WERI-Rb-1 (cell line): ENCODE measurements at places on chromosomes 5 and 9.

DNA sequence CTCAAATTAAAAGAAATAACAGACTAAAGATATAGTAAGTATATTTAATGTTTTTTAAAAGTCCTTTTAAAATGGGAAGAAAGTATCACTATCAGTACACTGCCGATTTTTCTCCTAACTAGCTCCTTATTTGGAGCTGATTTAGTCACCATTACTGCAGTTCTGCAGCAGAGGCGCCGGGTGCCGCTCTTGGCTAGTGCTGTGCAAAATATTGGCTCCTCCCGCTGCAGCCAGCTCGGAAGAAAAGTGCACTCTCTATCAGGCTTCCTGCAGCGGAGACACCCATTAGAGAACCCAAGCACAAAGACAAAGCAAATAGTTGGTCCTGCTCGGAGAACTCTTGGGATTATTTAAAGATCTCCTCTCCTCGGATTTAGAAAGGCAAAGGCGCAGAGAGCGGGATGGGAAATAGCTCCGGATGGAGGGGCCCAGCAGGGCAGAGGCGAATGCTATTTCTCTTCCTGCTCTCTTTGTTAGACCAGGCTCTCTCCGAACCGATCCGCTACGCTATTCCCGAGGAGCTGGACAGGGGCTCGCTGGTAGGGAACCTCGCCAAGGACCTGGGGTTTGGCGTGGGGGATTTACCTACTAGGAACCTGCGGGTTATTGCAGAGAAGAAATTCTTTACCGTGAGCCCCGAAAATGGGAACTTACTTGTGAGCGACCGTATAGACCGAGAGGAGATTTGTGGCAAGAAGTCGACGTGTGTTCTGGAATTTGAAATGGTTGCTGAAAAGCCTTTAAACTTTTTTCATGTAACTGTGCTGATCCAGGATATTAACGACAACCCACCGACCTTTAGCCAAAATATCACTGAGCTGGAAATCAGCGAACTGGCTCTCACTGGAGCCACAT, at the start of gene PCDHGB3:
TSS of gene PCDHGB3 (plus strand) at position 249 of the 855 bp plus-strand sequence. CDS start at position 402, 153 bp downstream.
- no peak for DNase-seq

DNA sequence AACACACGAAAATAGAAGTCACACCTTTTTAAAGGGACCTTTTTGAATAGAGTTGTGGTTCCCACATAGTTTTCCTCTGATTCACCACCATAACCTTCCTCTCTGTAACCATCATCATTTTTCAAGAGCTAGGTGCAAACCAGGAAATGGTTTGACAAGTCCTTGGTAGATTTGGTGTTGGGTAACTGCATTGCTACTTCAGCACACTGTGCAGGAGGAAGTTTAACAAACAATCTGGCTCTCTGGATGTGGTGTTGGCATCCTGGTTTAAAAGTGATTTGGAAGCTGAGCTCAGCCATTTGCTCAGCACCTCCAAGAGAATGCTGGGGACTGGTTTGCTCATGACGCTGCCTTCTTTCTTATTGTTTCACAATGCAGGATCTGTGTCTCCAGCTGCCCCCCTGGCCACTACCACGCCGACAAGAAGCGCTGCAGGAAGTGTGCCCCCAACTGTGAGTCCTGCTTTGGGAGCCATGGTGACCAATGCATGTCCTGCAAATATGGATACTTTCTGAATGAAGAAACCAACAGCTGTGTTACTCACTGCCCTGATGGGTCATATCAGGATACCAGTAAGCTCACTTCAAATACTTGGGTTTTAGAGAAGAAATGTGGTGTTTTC, 213.1 kb downstream of the RFK start:
- DNase-seq = no peak

DNA sequence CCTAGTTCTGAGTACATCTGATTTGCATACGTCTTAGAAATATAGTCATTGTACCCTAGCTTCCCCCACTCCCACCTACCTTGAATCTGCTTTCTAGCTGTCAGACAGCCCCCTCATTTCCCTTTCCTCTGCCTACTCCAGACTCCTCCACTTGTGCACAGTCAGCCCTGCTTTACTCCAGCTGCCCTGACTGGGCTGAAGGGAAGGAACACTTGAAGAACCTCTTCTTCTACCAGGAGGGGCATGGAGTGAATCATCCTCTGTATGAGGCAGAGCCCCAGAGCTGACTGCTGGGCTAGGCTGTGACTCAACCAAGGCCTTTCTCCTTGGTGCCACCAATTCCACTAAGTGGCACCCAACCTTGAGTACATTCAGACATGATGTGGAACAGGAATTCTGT, 18.1 kb upstream of the ZFR start:
- no peak for DNase-seq

- no peak for DNase-seq
These were observed 92.1 kb upstream of the PHYKPL start for GRCh38 chr5:178324481-178325310.

DNA sequence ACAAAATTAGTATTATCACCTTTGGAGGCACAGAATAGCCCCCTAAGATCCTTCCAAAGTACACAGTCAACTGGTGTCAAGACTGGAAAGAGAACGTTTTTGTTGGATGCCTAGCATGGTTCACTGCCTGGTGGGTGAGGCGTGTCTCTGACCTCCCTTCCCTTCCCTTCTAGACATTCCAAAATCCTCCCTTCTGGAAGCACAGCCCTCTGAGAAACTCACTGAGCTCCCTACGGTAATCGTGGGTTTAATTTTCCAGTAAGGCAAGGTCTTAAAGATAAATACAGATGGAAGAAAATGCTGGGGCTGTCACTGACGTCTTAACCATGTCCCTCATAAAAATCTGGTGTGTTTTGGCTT, 138.8 kb downstream of the LIFR start:
- DNase-seq = no peak

DNA sequence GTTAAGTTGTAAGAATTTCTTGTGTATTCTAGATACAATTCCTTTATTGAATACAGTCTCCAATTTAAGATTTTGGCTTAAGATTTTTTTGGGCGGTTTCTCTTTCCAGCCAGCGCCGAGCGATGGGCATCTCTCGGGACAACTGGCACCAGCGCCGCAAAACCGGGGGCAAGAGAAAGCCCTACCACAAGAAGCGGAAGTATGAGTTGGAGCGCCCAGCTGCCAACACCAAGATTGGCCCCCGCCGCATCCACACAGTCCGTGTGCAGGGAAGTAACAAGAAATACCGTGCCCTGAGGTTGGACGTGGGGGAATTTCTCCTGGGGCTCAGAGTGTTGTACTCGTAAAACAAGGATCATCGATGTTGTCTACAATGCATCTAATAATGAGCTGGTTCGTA, 278.7 kb upstream of the TARS1 start:
- no peak for DNase-seq

- peak; percentile 85 for DNase-seq
These were observed at the start of gene GEMIN5 for GRCh38 chr5:154937718-154938466. Gene GEMIN5 (minus strand): TSS chr5:154938211. CDS start chr5:154938133, 78 bp downstream.

GRCh38 chr9:79757881-79758669, 186.3 kb downstream of the TLE4 start:
- no peak for DNase-seq

- no peak for DNase-seq
These were observed at the start of gene LEAP2 for GRCh38 chr5:132873119-132873929. Gene LEAP2 (plus strand): TSS chr5:132873668. CDS start chr5:132873695, 27 bp downstream.

- peak; percentile 39 for DNase-seq
These were observed 167.3 kb downstream of the GNAQ start for GRCh38 chr9:77864211-77864889.

- no peak for DNase-seq
These were observed 17.0 kb upstream of the SEMA4D start for GRCh38 chr9:89514956-89515355.

- DNase-seq = no peak
These were observed 61.3 kb downstream of the IARS1 start for GRCh38 chr9:92232190-92232589.

GRCh38 chr5:56608217-56608925, 207.0 kb upstream of the MAP3K1 start:
- no peak for DNase-seq

DNA sequence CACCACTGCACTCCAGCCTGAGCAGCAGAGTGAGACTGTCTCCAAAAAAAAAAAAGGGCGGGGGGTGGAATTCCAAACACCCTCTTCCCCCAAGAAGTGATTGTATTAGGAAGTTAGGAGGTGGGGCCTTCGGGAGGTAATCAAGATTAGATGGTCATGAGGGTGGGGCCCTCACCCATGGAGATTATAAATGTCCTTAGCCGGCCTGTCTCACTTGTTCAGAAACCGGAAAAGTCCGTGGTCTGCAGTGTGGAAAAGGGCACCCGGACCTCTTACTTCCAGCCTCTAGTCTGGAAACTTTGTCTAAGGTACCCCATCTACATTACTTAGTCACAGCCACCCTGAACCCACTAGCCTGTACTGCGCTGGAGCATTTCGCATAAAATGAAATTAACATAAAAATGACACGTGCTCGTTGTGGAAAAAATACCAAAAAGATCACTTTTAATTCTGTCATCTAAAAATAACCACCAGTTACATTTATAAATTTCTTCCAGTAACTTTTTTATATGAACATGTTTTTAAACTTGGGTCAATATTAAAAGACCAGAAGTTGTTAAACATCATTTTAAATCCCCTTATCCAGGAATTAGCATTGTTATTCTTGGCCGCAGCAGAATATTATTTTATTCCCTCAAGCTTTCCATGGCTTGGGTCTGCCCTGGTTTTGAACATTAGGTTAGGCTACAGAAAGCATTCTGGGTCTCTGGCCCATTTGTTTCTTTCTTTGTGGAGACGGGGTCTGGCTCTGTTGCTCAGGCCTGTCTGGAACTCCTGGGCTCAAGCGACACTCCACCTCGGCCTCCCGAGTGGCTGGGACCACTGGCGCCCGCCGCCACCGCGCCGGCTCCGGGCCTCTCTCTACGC, 1.2 kb upstream of the CKS2 start:
- DNase-seq = peak; percentile 69

GRCh38 chr5:90518661-90519060, 10.7 kb downstream of the LYSMD3 start:
- DNase-seq = no peak

DNA sequence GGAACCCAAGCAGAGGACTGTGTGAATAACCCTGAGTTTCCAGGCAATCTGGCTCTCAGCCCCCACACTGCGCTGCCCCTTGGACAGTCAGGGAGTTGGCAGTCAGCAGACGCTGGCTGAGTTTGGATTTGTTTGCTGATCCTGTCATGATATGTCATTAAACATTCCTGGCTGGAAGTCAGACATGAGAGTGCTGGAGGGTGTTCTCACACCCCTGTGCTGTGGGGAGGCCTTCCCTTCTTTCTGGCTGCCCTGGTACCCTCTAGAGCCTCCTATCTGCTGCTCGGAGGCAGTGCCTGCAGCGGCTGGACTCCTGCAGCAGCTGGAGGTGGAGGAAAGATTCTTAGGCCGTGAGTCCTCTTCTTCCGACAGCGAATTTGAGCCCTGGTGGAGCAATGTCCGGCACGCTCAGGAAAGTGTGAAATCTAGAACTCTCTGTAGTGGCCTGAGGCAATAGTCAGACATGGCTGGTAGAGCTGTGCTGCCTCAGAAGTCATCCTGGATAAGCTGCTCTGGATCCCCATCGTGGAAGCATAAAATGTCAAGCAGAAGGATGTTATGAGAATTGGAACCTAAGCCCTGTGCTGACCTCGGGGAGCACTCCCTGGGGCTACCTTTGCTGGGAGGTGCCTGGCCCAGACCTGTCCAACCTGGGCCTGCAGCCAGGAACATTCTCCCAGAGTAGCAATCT, 72.0 kb downstream of the PDE8B start:
- no peak for DNase-seq

- no peak for DNase-seq
These were observed 39.0 kb upstream of the TARS1 start for GRCh38 chr5:33401482-33402390.

- DNase-seq = no peak
These were observed 129.1 kb upstream of the FBN2 start for GRCh38 chr5:128667152-128667551.

DNA sequence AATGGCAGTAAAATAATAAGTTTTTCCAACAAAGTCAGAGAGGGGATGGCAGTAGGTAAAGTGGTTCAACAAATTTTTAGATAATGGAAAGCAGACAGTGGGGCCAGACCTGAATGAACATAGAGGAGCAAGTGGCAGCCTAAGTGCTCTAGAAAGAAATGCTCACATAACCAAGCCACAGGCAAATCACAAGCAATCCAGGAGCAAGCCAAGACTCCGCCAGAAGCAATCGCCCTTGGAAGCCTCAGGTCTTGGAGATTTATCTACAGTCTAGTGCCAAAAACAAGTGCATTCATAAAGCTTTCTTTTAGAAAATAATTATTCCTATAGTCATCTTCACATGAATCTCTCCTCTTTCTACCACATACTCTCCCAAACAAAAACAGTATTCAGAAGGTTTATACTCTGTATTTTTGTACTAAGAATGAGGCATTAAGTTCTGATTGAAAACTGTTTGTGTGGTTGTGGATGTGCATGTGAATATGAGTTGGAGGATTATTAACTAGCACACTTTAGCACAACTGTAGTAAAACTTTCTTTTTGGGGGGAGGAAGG, 375.5 kb downstream of the CDH9 start:
- DNase-seq = no peak

- no peak for DNase-seq
These were observed 179.8 kb downstream of the ROR2 start for GRCh38 chr9:91770229-91770628.

GRCh38 chr5:7261049-7261448, 134.9 kb upstream of the ADCY2 start:
- peak; percentile 80 for DNase-seq

DNA sequence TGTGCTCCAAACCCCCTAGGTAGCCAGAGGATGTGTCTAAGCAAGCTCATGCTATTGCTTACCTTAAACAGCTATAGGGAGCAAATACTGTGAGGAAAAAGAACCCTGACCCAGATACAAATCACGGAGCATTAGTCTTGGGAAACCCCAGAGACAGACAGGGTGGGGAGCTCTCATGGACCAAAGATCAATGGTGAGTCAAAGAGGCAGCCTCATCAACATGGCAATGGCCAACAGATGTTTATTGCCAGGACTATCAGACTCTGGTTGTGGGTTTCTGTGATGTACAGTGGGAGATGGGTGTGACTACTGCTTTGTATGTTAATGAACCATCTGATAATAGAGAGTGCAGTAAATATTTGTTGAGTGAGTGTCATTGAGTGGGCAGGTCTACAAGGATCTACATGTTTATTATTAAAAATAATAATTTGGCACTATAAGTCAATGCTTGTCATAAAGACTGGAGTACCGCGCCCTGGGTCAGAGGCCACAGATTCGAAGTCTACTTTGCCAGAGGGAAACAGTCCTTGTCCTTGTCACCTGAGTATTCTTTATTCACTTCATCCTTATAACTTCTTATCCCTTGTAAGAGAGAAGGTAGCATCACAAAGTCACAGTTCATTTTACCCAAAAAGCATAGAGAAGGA, 56.5 kb upstream of the RAI14 start:
- DNase-seq = no peak

DNA sequence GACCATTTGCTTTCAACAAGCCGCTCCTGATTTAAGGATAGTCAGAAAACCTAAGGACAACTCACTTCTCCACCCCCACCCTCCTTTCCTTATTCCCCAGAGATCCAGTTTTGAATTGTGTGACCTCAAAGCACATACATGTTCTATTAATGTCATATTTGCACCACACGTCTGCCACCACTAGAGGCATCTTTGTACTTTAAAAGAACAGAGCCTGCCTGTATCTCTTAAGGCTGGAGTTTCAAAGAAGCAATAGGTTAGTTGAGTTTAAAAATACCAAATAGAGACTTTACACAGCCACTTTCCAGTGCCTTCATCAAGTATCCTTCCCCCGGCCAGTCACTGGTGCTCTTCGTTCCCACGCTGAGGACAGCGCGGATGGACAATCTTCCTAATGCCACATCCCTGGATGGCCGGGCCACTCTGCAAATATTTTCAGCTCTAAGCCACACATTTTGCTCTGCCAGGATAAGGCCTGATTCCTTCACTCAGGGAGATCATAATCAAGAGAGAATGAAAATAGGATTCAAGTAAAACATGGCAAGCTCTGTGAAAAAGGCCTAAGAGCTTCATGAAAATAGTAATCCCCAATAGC, 146.3 kb downstream of the SNCAIP start:
- DNase-seq = peak; percentile 28
